ENCODE measurements at places on chromosomes 12 and 14.

DNA sequence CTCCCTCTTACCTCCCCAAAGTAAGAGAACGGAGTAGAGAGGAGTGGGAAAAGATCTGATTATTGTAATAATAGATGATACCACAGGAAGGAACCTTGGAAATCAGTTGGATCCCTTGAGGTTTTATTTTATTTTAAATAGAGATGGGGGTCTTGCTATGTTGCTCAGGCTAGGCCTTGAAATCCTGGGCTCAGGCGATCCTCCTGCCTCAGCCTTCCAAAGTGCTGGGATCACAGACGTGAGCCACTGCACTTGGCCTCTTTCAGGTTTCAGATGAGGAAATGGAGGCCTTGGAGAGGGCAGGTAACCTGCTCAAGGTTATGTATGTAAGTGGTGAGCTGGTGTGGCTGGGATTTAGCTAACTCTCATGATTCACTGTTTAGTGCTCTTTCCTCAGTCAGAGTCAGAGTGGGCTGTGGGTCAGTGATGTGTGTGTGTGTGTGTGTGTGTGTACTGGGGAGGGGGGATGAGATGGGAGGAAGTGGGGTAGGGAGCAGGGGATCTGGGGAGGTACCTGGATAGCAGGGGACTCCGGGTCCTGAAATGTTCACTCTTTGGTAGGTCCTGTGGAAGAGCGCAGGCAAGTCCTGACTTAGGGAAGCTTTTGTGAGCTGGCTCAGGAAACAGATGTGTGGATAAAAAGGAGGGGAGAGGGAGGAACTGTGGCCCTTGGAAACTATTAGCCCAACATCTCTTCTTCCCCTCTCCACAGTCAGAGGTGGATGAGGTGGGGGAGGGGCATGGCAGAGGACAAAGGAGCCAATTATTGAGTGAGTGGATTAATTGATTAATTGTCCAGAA, 4.7 kb upstream of the CISTR start:
- no peak for DNase-seq

DNA sequence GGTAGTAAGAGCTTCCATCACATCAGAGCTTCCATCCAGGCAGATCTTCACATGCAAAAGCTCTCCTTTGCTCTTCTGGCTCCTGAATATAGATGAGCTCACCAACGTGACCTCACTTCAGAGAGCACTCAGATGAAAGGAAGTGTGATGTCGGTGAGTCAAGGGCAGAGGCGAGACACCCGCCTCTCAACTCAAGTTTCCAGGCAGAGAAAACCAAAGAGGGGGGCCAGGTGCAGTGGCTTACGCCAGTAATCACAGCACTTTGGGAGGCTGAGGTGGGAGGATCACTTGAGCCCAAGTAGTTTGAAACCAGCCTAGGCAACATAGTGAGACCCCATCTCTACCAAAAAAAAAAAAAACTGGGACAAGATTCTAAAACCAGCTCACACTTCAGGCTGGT, 126.9 kb downstream of the DUSP6 start:
- no peak for DNase-seq

DNA sequence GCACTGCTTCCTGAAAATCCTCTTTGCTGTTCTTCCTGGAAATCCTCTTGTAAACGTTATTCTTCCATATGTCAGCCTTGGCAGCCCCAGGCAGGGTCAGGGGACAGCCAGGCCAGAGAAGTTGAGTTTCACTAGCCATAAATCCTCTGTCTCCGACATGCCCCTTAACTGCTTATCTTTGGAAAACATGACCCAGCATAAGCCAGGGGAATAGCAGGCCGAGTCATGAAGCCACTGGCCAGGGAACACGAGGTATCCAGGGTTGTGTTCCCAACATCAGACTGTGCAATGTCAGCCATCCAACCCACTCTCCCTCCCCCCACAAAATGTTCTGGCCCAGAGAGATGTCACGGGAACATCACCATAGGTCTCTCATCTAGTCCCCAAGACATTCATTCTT, 453.9 kb downstream of the MED13L start:
- DNase-seq = peak; percentile 39

GRCh38 chr12:113949321-113950305, 16.5 kb downstream of the RBM19 start:
- DNase-seq = no peak

GRCh38 chr12:43338848-43339526, 213.0 kb downstream of the ADAMTS20 start:
- DNase-seq = peak; percentile 37

DNA sequence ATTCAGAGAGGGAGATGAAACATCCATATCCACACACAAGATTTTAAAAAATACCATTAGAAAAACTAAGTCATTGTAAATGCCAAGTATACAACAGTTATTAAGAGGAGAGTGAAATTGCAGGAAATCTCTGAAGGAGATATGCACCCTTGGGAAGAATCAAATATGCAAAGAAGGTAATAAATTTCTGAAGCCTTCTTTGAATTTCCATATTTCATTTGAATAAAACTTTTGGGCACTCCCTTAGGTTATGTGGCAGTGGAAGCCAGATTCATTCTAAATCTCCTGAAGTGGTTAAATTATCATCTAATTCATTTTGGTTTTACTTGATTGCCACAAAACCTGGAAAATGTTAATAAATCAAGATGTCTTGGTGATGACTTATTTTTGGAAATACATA, 138.9 kb upstream of the CLEC14A start:
- no peak for DNase-seq

DNA sequence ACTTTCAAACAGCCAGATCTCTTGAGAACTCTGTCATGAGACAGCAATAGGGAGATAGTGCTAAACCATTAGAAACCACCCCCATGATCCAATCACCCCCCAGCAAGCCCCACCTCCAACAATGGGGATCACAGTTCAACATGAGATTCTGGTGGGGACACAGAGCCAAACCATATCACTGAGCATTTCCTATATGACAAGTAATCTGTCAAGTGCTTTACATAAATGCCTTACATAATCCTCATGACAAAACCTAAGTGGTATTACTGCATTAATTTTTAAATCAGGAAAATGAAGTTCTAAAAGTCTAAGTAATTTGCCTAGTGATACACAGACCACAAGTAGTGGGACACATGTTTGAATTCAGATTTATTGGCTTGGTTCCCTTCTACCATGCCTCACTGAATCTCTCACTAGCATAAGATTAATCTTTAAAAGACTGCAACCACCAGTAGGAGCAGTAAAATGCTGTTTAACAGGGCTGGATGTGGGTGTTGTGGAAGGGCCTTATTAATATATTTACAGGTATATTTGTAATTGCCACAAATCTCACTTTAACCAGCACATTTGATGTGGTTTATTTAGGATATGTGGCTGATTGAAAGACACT, 323.1 kb upstream of the FBXO33 start:
- no peak for DNase-seq

GRCh38 chr14:101313268-101313667, 248.0 kb upstream of the DIO3 start:
- DNase-seq = no peak

DNA sequence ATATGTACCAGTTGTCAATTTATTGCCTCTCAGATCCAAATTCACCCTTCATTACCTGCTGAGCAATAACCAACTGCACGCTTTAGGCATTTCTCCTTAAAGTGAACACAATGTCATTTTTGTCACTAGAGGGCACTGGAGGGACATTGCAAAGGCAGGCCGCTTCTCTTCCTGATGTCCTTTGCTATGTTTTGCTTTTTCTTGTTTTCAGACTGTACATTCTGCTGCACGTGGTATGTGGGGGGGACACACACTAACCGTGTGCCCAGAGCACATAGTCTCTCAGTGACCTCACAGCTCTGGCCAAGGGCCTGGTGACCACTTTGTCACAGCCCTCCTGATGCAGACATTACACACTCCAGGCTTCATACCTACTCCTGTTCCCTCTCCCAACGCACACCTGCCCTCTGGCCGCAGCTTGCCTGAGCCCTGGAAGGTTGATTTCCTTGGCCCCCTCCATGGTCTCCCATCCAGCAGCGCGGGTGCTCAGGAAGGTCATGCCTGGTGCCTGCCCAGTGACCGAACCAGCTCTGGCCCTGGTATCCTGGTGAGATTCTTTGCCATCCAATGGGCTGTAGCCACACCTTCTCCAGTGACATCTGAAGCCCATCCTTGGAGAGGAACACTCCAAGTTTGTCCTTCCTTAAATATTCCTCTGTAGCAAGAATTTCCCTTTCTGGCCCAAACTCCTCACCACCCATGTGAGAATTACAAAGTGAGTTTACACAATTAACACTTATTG, 39.9 kb downstream of the MYO1H start:
- peak; percentile 30 for DNase-seq

- DNase-seq = no peak
Measured at GRCh38 chr12:105724641-105725040, 394.1 kb downstream of the C12orf75 start.

GRCh38 chr12:114580306-114580705, 103.7 kb downstream of the TBX3 start:
- no peak for DNase-seq

- DNase-seq = no peak
Measured at GRCh38 chr14:90438841-90439240, 42.0 kb downstream of the CALM1 start.

DNA sequence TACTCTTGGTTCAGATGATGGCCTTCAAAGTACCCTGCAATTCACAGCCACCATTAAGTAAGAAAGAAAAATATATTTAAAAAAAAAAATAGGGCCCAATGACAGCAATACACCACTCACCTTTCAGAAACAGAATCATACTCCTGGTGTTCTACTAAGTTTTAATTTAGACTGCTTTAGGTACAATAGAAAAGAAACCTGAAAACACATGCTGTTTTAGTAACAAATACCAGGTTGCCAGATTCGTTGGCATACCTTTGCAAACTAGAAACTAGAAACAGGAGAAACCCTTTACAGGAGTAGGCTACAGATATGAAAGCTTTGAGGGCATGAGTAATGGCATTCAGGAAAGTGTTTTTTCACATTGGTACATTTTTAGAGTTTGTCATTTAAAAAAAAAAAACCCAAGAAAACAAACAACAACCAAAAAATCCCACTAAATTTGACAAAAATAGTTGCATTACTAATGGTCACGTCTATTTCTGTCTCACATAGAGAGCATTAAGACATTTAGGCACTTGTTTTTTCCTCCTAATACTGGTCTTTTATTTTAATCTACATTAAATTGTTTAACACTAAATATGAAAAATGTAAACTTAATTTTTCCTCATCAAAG, 4.0 kb downstream of the SIX1 start:
- DNase-seq = no peak

- DNase-seq = peak; percentile 64
Measured at GRCh38 chr12:111154147-111154834, 214.6 kb downstream of the PHETA1 start.

DNA sequence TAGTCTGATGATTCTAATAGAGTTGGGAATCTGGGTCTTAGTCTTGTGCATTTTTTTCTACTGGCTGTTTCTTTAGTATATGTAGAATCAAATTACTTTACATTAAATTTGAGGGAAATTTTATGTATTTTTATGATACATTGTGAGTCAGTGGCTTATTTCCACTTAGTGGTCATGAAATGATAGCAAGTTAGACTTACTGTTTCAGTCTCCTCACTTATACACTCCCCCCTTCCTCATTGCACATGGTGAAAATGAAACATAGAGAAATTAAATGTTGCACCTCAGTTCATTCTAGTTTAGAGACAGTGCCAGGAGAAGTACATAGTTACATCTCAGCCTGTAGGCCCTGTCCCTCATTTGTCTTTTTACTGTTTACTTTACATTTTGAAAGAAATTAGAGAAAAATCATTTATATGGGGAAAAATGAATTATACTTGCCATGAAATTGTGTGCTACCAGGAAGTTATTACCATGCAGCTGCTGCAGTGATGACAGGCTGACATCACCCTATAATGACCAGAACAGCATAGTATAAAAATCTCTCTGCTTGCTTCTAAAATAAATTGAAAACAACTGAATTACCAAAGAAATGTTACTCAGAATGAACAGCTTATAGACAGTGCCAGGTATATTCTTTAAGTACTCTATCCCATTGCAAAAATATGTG, 113.2 kb downstream of the TRMT5 start:
- DNase-seq = no peak

DNA sequence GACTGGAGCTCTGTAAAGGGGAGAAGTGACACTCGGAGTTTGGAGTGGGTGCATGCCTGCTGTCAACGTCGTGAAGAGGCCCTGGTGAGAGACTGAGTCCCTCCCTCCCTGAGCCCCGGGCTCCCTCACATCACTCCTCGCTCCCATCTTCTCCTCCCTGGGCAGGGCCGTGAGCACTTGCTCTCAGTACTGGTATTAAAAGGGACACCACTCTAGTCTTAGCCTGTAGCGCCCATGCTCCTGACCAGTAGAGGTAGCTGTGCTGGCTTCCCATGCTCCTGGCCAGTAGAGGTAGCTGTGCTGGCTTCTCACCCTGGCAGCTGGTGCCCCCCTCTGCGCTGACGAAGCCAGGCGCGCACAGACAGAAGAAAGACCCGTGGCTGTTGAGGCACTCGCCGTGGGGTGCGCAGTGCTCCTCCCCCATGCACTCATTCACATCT, 14.7 kb downstream of the ISCA2 start:
- DNase-seq = peak; percentile 74

DNA sequence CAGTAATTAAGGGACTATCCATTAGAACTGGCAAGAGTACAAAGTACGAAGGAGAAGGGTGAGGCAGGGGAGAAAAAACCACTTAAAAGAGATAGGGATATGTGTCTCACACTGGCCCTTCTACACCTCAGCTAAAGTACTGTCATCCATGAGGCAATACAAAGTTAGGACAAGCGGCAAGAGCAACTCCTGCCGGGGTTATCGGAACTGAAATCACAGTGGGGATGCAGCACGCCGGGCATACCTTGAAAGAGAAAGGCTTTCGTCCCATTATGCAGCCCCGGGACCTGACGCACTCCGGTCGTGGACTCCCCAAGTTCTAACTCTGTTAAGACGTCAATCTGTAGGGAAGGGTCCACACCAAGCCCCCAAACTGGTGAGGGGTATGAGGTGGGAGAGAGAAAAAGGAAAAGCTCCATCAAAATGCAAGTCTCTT, 1.1 kb downstream of the NELL2 start:
- peak; percentile 17 for DNase-seq

- DNase-seq = no peak
Measured at GRCh38 chr12:6745741-6746525, 7.0 kb downstream of the MLF2 start.

DNA sequence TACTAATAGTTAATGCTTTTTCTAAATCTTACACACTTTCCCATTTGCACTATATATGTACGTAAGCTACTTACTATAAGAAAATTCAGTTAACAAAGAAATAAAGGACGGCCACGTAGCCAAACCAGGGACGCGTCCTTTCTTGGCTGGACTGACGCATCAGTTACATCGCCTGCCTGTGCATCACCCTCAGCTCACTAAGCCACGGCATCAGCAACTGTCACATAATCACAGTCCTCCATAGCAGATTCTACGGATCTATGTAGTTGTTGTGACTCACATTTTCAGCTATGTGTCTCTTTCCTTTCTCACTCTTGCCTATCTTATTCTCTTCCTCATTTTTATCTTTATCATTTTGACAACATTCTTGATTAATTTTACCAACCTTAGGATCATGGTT, 38.1 kb upstream of the C12orf50 start:
- DNase-seq = no peak

- DNase-seq = no peak
Measured at GRCh38 chr14:82420871-82421270, 887.2 kb upstream of the SEL1L start.

Measured in ELF-1 (cell line).